ENCODE measurements at places on chromosomes 11 and 22.
A peak's percentile ranks its signal among the peaks of the same experiment; 100 is the strongest.

GRCh38 chr11:6096417-6096816 is 11.1 kb upstream of the OR56B4 start:
- DNase-seq: no peak

DNA sequence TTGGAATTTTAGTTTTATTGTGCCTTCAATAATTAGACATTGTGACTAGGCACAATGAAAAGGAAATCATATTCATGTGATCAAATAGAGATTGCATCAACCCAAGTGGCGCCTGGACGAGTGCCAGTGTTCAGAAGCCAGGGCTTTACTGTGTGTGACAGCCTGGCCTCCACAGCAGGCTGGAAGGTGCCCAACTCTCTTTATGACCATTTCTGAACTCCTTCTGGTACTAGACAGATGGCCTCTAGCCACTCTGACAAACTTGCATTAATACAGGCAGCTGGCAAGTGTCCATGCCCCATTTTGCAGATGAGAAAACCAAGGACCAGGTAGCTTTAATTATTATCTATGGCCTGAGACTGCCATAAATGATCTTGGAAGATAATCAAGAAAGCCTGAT is 8.3 kb upstream of the POU2AF1 start:
- no peak for DNase-seq

DNA sequence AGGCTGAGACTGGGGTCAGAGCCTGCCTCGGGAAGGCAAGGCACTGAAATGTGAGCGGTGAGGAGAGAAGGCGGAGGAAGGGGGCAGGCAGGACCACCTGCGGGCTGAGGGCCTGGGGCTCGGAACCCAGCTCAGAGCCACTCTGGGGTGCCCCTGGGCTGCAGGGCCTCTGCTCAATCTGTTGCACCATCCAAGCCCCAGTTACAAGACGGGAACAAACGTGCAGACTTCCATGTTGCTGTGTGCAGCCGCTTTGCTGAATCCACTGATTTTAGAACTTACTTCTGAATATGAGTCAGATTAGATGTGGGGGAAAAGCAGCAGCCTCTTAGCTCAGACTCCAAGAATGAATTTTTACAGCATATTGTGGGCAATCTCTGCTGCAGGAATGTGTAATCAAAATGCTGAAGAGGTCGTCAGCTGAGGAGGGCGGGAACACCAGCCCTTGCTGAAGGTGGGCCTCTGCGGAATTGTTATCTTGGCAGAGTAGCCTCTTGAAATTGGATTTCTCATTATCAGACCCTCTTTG is 21.6 kb downstream of the PARVG start:
- peak; percentile 88 for DNase-seq

DNA sequence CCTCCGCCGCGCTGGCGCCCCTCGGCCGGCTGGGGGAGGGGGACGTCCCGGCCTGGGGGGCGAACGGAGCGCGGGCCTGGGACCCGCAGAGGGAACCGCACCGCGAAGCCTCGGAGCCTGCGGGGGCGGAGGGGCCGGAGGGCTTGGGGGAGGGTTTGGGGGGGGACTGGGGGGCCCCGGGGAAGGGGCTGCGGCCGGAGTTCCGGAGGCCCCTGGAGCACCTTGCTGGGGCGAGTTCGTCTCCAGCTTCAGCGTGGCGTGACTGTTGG is 261 bp upstream of the SCT start:
- no peak for DNase-seq

GRCh38 chr11:90911192-90911591 is 688.3 kb upstream of the CHORDC1 start:
- no peak for DNase-seq

- DNase-seq: no peak
Measured at GRCh38 chr11:122173587-122173986, 57.6 kb upstream of the BLID start.

GRCh38 chr11:72227316-72228228 is 3.0 kb downstream of the INPPL1 start:
- DNase-seq: peak; percentile 59

GRCh38 chr11:19216709-19217374 is 15.1 kb upstream of the CSRP3 start:
- no peak for DNase-seq

DNA sequence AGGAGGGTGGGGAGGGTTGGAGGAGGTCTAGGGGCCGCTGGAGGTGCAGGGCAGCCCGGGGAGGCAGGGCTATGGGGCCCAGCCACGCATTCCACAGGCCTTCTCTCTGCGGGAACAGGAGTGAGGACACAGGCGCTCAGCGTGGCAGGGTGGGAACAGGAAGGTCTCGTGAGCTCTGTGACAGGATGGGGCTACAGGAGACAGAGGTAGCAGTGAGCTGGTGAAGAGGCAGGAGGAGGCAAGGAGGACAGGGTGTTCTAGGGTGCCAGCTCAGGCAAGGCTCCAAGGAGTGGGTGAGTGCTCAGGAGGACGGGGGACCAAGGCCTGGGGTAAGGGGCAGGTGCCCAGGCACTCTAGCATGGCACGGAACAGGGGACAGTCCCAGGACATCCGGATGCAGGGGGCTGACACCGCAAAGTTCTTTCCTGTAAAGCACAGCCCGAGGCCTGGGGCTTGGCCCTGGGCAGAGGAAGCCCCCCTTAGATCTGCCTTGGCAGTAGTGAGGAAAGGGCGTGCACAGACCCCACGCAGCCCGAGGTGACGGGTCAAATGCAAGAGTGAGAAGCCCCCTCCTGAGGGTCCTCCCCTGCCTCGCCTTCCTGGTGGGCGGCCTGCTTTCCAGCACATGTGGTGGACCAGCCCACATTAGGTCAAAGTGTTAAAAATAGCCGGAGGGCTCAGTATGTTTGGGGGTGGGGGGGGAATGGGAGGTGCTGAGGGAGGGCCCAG is 4.7 kb upstream of the NEAT1 start:
- DNase-seq: no peak

DNA sequence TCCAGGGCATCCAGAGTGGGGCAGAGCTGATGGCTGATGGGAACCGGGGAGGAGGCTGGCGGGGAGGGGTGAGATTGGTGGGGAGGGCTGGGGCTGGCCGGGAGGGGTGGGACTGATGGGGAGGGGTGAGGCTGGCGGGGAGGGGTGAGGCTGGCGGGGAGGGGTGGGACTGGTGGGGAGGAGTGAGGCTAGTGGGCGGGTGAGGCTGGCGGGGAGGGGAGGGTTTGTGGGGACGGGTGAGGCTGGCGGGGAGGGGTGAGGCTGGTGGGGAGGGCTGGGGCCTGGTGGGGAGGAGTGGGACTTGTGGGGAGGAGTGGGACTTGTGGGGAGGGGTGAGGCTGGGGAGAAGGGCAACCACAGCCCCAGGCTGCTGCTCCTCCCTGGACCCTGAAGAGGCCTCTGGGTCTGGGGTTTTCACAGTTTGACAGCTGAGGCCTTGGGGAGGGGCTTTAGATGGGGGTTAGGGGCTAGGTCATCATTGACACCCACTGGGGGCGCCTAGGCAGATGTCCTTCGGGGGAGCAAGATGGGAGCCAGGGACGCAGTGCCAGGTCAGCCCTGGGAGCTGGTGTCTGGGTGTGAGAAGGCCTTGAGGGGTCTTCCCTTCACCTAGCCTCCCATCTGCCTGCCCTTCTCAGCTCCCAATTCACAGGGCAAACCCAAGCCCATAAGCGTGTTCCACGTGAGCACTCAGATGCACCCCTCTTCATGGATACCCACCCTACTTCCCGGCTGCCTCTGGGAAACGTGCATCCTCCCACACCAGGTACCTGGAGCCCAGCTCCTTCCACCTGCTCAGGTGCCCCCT is 26.7 kb downstream of the PARVG start:
- DNase-seq: no peak

GRCh38 chr22:22553735-22554586 is 5.1 kb downstream of the PRAME start:
- no peak for DNase-seq

DNA sequence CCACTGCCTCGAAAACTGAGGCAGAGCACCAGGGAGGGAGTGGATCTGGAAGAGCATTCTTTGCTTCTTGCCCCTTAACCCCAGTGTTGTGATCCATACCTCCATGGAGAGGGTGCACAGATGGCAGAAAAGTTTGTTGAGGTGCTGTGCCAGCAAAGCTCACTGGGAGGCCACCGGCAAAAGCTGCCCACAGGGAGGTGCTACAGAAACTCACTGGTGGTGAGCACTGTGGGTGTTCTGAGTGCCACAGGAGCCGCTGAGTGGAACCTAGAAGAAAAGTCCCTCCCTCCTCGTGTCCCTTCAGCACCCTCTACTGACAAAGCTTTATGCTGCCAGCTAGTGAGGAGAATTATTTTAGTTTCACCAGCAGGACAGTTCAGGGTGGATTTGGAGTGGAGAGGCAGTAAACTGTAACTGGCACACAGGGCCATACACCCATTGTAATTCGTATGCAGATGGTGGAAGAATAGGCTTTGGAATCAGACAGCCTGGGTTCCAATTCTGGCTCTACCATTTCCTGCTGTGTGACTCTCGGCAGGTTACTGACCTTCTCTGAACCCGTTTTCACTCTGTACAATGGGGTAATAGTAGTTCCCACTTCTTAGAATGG is 84.6 kb downstream of the SWAP70 start:
- DNase-seq: peak; percentile 68

GRCh38 chr11:64764040-64764611 is 4.4 kb upstream of the PYGM start:
- no peak for DNase-seq

GRCh38 chr11:70633610-70634009 is 235.3 kb downstream of the CTTN start:
- DNase-seq: no peak
